Stimulated activated CD4-positive, alpha-beta T cell treated with anti-CD3 and anti-CD28 coated beads, Interleukin-1b, Interleukin-23, amount 100 ng/mL, for 48 hours (primary cell): ENCODE measurements at places on chromosomes 3 and 15.
A peak's percentile ranks its signal among the peaks of the same experiment; 100 is the strongest.

DNA sequence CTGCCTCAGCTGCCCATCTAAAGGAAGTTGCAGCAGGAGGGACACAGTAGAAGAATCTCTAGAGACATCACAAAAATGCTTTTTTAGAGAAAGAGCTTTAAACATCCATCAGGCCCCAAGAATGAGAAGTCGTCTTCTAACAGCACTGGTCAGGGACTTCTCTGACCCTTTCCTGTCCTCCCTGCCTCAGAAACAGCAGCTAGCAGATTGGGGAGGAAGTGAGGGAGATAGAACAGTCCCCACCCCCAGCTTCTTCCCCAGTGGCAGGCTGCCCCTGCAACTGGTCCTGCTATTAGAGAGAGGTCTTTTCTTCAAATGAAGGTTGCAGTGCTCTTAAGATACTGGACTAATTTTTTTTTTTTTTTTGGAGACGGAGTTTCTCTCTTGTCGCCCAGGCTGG lies 55.1 kb downstream of the PDE8A start:
- no peak for DNase-seq

- DNase-seq, result peak; percentile 81
Observed at GRCh38 chr3:10017636-10018292, 8.5 kb upstream of the FANCD2 start.

DNA sequence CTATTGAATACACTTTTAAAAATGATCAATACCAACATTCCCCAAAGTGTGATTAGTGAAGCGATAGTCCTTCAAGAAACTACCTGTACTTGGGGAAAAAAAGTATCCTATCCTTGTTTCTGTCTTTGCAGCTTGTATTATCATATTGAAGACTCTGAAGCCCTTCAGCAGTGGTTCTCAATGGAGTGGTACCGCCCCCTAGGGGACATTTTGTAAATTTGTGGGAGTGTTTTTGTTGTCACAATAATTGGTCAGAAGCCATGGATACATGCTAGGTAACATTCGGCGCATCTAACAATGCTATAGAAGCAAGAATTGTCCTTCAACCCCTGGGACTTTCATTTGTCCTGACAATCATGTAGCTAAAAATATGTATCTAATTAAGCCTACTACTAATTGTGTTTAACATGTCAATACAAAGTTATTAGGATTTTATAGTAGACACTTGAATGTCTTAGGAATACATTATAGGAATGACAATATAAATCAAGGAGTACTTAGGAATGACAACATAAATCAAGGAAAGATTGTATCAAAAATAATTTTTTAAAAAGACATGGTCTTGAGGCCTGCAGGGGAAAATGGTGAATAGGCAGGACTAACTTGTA lies 53.7 kb downstream of the NMD3 start:
- peak; percentile 45 for DNase-seq

DNA sequence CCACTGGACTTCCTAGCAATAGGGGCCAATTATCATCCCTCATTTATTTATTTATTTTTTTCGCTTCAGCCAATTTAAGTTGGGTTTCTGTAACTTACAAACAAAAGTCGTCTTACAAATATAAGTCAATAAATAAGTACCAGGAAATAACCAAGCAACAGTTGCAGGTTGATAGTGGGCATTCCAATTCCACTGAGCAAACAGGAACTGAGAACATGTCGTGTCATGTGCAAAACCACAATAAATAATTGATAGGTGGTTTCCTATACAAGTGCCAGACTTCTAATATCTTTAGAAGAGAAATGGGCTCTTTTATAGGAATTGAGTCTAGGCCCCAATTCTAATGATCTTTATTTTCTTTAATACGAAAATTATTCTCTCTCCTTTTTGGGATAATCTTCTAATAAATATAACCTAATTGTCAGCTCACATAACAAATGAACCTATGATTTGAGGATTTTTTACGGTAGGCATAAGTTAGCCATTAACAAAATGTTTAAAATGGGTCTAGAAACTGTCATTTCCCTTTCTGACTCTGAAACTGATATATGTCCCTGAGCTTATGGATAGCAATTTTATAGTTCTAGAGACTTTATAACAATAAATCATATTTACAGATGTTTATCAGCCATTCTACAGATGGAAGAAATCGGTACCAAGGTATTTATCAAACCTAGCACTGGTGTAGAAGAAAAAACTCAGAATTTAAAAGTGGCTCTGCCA lies 571.8 kb downstream of the FOXP1 start:
- DNase-seq, result no peak

DNA sequence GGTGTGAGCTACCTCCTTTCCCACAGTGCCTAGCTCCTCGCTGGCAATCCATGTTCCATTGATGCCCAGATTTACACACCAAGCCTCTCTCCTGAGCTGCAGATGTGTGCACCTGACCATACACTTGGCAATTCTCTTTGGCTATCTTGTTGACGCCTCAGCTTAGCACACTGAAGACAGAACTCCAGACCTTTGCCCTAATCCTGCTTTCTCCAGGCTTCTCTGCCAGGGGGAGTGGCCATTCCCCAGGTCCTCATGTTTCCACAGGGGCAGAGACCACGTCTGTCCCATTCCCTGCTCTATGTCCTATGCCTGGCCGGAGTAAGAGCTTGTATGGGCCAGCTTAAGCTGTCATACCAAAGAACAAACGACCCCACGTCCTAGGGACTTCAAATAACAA lies 30.2 kb upstream of the ALDH1L1 start:
- no peak for DNase-seq

DNA sequence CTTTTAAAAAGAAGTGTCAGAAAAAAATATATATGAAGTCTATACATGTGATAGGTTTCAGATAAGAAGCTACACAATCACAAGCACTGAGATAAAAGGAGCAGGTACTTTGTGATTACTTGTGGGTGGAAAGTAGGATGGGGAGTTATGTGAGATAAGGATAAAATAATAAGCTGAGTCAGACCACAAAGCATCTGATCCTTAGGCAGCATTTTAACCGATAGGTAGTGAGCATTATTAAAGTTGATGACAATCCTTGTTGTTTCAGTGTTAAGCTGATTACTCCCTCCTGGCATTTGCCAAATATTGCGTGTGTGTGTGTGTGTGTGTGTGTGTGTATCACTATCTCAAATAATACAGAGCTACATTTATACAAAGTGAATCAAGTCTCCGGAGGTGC lies 483.1 kb downstream of the NAALADL2 start:
- no peak for DNase-seq

DNA sequence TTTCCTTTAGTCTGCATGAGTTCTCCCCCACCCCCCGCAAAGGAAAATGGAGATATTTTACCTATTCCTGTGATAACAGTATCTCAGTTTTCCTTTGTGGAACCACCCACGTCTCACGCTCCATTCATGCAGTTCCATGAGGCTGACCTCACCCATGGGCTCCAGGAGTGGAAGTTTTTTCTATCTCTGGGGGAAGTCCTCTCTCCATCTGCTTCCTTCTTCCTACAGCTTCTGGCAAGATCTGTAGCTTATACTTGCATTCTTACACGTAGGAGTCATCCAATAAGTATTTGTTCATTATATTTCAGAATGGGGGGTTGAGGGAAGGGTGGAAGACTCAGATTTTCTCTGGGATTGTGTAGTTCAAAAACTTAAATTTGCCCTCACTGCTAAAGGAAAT lies 5.8 kb upstream of the GLCE start:
- DNase-seq, result no peak

GRCh38 chr3:132218817-132219755 lies 98.1 kb upstream of the ACP3 start:
- DNase-seq, result no peak

DNA sequence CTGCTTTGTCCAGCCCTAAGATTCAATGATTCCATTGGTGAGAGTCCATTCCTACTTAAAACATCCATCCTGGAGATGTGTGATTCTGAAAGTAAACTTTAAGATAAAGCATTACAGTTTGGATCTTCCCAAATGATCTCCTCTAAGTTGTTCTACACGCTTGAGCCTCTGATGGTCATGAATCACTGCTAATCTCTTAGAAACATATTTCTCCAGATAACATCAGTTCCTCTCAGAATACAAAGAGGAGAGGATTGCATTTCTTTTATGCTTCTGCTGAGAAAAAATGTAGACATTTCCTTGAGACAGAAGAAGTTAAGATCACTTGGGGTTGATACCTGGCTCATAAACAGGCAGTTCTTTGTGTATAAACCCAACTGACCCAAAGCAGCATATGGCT lies 281.2 kb upstream of the DPH6 start:
- DNase-seq, result no peak

- no peak for DNase-seq
Observed at GRCh38 chr15:66161108-66161507, 92.4 kb downstream of the MEGF11 start.

DNA sequence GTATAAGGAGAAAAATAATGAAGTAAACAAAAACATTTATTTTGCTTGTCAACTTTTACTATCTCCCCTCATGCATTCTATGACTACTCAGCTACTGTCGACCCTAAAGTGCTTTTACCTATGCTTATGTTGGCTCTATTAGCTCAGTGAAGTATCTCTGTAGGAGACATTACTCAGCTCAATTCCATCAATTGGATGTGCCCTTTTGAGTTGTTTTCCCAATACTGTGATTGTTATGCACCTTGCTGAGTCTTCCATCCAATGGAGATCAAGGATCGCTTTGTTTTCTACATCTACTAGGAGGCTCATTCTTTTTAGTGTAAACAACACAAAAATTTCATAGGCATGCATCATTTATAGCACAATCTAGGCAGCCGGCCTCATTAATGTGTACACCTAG lies 403.8 kb upstream of the ARL6 start:
- no peak for DNase-seq

GRCh38 chr15:33956397-33956796 lies 11.9 kb upstream of the CHRM5 start:
- DNase-seq, result no peak

- DNase-seq, result no peak
Observed at GRCh38 chr3:81864272-81864671, 102.8 kb upstream of the GBE1 start.

DNA sequence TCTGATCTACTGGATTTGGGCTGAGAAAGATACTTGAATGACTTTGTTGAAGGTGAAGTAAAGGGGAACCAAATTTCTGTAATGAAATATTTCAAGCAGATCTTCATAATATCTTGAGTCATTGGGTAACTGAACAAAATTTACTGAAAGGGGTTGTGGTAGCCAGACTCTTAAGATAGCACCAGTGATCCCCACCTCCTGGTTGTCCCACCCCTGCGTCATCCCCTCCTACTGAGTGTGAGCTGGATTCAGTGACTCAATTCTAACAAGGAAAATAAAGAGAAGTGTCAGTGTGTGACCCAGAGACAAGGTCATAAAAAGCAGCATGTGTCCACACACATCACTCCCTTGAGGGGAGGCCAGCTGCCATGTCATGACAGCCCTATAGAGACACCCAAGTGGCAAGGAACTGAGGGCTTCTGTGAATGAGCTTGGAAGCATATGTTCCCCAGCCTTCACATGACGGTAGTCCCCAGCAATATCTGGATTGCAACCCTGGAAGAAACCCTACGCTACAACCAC lies 107.1 kb downstream of the MECOM start:
- no peak for DNase-seq

- DNase-seq, result no peak
Observed at GRCh38 chr3:12073106-12073505, 68.9 kb downstream of the SYN2 start.

- no peak for DNase-seq
Observed at GRCh38 chr3:157134620-157135191, 25.2 kb downstream of the CCNL1 start.

DNA sequence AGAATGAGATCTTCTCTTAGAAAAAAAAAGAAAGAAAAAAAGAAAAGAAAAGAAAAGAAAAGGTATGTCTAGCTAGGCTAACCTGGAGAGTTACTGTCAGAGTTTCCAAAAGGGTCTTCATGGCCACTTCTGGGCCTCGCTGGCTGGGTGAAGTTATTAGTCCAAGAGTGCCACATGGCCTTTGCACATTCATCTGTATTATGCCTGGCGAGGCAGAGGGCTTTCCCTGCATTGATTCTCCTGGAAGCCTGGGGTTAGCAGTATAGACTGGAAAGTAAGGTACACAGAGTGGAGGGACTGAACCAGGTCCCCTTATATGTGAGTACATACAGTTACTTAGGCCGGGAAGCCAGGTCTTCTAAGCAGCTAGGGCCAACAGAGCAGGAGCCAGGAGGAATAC lies 54.8 kb upstream of the CGNL1 start:
- no peak for DNase-seq

DNA sequence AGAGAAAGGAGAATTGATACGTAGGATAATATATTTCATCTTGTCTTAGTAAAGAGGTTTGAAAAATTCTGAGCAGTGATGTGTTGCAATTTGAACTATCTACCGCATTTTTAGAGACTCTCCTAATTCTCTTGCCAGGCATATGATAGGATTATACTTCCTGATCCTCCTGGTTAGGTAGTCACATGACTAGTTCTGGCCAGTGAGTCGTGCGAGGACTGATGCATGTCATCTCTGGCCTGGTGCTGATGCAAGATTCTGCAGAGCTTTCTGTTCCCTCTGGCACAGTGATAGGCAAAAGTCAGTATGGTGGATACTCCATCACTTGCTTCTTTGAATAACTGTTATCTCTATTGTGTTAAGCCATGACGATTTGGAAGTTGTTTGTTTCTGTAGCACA lies 277.6 kb upstream of the NAALADL2 start:
- DNase-seq, result no peak

- no peak for DNase-seq
Observed at GRCh38 chr15:25401501-25401900, 37.3 kb downstream of the UBE3A start.

DNA sequence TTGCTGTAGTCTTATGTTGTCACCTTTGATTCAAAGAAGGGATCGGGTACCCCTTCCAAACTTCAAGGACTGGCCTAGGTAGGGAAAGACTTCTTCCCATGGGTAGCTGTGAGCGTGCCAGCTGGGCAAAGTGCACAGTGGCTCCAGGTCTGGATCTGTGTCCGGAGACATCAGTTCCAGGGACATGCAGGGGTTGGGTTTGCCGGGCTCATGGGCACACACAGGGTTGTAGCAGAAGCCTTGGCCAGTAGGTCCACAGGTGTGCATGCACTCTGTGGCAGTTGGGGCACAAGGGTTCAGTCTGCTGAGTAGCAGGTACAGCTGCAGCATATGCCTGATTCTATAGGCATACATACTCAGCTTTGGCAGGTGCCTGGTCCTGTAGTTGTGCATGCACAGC lies 111.2 kb downstream of the EFHB start:
- DNase-seq, result no peak

GRCh38 chr15:57635300-57635909 lies 43.7 kb downstream of the MYZAP start:
- DNase-seq, result no peak

GRCh38 chr3:196968233-196969133 lies at the start of gene PIGZ:
PIGZ (minus strand) TSS chr3:196968833; CDS start chr3:196952031, 16,802 bp downstream.
- no peak for DNase-seq

DNA sequence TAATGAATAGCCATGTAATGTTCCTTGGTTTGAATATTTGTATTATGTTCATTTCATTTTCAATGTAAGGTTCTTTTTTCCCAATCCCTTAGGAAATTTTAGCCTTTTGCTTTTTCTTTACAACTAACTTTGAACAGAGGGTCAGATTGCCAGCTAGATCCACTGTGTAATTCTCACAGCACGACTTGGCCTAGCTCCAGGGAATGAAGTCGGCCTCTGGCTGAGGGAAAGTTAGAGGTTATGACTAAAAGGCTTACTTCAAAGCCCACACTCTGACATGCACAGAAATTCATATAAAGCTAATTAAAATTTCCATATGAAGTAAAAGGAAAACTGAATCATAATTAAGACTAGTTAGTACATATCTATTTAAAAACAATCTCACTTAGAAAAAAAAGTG lies 38.7 kb downstream of the ROBO1 start:
- DNase-seq, result no peak

GRCh38 chr3:64802460-64802859 lies 114.7 kb upstream of the ADAMTS9 start:
- DNase-seq, result no peak

GRCh38 chr3:156098437-156099035 lies 21.8 kb upstream of the KCNAB1 start:
- DNase-seq, result no peak
